GM20000 (cell line): ENCODE measurements at places on chromosomes 16 and 17.

DNA sequence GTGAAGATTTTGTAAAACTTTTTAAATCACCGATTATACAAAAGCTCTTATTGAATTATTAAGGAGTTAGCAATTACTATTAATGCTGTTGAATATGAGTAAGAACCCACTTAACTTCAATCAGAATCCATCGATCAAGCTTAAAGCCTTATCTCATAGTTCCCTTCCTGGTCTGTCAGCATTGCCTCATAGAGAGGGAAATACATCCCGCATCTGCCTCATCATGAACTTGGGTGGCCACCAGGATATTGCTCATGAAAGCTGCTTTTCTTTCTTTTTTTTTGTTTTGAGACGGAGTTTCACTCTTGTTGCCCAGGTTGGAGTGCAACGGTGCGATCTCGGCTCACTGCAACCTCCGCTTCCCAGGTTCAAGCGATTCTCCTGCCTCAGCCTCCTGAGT, 66.7 kb downstream of the PIGL start:
- no peak for DNase-seq

DNA sequence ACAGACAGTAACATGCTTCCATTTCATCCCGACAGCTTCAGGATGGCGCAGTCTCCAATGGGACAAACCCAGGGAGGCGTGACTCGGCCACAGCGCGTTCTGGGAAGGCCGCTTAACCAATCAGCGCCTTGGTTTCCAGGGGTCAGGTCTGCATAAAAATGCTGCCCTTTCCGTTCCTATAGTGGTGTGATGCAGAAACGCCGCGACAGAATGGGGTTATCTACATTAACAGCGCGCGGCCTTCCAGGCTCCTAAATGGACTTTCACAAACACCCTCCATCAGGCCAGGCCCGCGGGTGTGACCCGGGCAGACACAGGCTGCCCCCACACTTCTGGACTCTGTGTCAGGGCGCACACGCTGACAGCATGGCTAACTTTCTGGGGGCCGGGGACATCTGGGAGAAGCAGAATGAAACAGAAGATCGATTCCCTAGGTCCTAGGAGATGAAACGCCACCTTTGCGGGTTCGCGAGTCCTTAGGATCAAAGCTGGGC, 792 bp downstream of the TMEM231 start:
- DNase-seq: peak; percentile 77

GRCh38 chr16:67451704-67452435, 20.9 kb downstream of the HSD11B2 start:
- no peak for DNase-seq

DNA sequence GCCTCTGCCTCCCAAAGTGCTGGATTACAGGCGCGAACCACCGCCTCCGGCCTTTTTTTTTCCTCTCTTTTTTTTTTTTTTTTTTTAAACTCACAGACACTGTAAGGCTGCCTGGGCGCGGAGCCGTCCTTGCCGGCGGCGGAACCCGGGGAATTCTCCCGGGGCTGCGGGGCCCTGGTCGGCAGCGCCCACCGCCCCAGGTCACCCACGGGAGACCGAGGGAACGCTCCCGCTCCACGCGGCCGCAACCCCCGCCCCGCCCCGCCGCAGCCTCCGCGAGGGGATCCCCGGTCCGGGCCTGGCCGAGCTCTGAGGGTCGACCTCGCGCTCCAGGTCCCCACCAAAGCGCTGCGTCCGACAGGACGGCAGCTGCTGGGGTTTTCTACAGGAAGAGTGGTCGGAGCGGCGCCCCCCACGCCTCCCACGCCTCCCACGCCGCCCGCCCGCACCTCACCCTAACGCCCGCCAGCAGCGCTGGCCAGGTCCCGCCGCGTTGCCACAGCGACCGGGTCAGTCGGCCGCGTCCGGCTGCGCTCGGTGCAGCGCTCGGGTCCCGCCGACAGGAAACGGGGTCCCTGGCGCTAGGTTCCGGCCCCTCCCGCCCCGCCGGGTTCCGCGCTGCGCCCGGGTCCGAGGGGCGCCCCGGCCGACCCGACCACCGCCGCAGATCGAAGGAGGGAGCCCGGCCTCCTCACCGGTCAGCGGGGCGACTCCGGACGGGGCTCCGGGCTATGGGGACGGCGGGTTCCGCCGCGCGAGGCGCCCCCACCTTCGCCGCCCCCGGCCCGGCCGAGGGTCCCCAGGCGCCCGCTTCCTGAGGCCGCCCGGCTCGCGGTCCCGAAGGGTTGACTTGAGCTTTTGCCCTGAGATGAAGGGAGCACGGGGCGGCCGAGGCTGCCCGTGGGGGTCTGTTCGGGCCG, at the start of gene CCDC57:
TSS of gene CCDC57 (minus strand) at position 512 of the 920 bp plus-strand sequence. CDS start 10,898 bp downstream, outside the sequence.
- peak; percentile 98 for DNase-seq

GRCh38 chr17:63840591-63841349, 1.7 kb downstream of the SMARCD2 start:
- no peak for DNase-seq

DNA sequence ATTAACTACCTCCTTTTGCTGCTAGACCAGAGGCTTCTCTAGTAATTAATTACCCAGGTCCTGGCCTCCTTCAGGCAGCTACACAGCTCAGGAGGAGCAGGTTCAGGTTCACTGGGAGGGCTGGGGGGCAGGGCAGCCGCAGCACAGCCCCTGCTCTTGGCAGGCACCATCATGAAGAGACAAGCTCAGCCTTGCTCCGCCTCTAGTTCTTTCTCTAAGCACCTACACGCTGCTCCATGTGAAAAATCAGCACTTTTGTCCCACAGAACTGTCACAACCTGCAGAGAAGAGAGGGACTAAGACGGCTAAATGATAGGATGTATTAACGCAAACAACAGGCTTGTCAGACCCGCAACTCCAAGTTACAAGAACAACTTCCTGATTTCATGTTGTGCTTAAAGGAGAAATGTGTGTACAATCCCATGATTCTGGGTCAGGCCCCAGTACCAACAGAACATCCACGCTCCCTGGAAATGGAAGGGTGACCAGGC, 53.4 kb downstream of the GRB2 start:
- no peak for DNase-seq

DNA sequence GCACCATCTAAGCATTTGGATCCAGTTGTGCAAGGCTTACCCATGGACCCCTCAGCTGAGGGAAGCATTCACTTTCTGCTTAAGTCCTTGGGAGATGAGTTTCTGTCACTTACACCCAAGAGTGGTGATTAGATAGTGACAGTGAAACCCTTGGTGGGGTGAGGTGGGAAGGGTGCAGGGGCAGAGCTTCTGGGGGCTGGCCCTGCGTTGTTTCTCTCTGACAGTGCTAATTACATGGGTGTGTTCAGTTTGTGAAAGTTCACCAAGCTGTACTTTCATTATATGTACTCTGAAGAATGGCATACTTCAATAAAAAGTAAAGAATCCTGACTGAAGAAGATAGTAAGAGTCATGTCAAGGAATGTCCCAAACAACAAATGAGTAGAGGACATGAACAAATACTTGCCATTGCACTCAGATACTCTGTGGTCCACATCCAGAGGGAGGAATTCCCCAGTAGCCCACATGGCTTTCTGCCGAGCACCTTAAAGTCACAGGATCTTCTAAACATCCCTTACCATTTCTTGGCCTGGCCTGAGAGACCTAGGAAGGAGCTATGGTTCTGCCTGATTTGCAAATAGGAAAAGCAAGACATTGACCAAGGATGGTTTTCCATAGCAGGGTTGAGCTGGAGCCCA, 8.4 kb downstream of the CHST6 start:
- peak; percentile 67 for DNase-seq

GRCh38 chr17:47315451-47316266, 8.1 kb upstream of the EFCAB13 start:
- peak; percentile 72 for DNase-seq

DNA sequence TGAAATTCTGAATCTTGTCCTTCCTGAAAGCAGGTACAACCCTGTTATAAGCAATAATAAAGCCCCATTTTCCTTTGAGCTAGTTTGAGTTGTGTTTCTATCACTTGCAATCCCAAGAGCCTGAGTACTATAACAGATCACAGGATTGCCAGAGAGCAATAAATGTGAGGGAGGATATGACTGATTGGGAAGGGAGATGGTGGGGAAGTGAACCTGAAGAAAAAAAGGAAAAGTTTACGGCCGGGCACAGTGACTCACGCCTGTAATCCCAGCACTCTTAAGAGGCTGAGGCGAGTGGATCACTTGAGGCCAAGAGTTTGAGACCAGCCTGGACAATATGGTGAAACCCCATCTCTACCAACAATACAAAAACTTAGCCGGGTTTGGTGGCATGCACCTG, 80.4 kb downstream of the COX10 start:
- DNase-seq: no peak

DNA sequence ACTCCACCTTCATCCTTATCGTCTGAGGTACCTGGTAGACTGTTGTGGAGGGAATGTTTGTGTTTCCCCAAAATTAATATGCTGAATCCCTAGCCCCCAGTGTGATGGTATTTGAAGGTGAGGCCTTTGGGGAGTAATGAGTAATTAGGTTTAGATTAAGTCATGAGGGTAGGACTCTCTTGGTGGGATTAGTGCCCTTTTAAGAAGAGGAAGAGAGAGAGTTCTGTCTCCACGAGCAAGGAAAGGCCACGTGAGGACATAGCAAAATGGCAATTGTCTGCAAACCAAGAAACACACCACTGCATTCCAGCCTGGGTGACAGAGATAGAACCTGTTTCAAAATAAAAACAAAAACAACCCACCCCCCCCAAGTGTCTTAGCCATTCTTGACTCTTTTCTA, 21.0 kb upstream of the DDX52 start:
- no peak for DNase-seq

- no peak for DNase-seq
Observed at GRCh38 chr17:50039058-50039457, 16.9 kb upstream of the ITGA3 start.

DNA sequence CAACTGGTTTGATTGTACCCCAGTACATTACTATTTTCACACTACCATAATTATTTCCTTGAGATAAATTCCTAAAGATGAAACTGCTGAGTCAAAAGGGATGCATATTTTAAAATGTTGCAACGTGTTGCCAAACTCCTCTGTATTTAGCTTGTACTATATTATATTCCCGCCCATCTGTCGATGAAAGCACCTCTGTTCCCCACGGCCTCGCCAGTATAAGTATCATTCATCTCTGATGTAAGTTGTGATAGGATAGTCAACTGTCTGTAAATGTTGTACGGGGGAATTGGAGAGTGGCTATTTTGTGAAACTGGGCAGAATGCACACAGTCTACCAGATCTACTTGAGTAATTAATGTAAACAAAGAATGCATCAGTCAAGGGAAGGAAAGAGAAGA, 47.7 kb upstream of the TNRC6A start:
- no peak for DNase-seq

DNA sequence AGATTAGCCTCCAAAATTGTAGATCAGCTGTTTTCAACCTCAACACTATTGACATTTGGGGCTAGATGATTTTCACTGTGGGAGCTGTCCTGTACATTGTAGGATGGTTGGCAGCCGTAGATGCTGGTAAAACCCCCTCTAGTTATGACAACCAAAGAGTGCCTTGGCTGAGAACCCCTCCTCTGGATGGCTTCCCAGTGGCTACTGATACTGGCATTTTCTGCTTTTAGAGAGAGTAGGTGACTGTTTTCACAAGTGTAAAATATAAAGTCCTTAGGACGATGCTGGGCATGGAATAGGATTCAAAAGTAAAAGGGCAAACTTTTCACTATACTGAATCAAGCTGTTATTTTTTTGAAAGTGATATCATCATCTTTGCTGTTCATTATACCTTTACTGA, 1048.8 kb upstream of the EEF2KMT start:
- DNase-seq: no peak

- no peak for DNase-seq
Observed at GRCh38 chr17:8611137-8611536, 19.4 kb downstream of the MYH10 start.

DNA sequence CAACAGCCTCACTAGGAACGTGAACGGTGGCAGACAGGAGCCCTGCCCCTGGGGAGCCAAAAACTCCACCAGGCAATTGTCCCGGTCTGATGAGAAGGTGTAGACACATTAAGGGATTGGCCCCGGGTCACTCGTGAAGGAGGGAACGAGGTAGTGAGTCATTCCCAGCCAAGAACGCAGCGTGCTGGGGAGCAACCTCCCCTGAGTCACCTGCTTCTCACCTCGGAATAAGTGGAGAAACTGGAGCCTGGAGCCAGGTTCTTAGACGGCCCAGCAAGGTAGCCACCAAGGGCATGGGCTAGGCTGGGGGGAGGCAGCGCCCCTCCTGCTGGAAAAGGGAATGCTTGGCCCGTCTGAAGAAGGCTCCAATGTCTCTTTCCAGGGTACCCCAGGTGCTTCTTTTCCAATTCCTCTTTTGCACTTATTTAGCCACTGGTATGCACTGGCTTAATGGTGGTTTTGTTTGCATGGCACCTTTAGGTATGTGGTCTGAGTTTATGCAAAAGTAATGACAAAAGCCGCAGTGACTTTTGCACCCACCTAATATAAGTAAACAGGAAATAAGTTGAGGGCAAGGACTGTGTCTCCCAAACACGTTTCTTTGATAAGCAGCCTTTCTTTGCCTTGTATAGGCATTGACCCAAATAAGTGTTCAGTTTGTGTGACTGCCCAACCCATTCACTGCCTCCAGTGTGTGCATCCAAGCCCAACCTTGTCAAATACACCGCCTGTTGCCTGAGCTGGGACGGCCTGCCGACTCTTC, 1.8 kb upstream of the HELZ start:
- DNase-seq: peak; percentile 55

- DNase-seq: no peak
Observed at GRCh38 chr17:6000426-6000825, 69.8 kb upstream of the WSCD1 start.

DNA sequence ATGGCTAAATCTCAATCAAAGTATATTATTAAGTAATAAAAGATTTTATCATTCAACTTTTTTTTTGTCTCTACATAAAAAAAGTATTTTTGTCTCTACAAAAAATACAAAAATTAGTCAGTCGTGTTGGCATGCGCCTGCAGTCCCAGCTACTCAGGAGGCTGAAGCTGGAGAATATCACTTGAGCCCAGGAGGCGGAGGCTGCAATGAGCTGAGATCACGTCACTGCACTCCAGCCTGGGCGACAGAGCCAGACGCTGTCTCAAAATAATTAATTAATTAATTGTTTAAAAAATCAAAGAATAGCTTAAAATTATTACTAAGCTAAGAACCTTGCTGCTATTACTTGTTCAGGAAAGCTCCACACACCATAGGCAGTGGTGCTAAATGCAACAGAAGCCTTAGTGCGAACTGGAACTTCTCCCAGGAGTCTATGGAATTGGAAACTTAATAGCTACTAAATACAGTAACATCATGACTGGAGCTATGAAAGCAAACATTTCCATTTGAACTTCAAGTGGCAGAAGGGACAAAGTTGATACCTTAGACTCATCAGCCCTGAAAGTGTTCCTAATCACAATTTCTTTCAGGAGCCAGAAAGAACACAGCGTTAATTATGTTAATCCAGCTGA, 22.6 kb downstream of the ADCY9 start:
- DNase-seq: no peak

- no peak for DNase-seq
Observed at GRCh38 chr16:4385789-4386450, 14.3 kb downstream of the VASN start.

GRCh38 chr16:1378804-1379303, 27.1 kb downstream of the GNPTG start:
- DNase-seq: peak; percentile 81
